Stimulated activated CD4-positive, alpha-beta T cell treated with anti-CD3 and anti-CD28 coated beads, Interleukin-1b, Interleukin-23, amount 100 ng/mL, for 1 hour (primary cell): ENCODE measurements at places on chromosomes 11 and 22.

DNA sequence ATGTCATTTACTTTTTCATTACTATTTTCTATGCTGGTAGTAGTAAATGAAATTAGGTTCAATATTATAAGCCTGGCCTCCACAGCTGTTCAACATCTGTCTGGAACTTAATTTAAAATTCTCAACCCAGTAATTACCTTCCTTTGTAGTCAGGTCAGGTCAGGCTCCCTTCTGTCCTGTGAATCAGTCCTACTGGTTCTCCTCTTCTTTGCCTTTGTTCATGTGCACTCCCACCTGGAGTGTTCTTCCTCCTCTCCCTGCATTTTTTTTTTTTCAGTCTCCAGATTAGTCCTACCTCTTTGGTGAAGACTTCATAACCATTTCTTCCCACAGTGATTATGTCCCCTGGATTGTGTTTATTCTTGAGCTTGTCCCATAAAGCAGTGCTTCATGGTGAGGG lies 67.9 kb downstream of the DKK3 start:
- DNase-seq, result no peak

- no peak for DNase-seq
These were observed 817 bp downstream of the ARL2 start for GRCh38 chr11:65014726-65015227.

DNA sequence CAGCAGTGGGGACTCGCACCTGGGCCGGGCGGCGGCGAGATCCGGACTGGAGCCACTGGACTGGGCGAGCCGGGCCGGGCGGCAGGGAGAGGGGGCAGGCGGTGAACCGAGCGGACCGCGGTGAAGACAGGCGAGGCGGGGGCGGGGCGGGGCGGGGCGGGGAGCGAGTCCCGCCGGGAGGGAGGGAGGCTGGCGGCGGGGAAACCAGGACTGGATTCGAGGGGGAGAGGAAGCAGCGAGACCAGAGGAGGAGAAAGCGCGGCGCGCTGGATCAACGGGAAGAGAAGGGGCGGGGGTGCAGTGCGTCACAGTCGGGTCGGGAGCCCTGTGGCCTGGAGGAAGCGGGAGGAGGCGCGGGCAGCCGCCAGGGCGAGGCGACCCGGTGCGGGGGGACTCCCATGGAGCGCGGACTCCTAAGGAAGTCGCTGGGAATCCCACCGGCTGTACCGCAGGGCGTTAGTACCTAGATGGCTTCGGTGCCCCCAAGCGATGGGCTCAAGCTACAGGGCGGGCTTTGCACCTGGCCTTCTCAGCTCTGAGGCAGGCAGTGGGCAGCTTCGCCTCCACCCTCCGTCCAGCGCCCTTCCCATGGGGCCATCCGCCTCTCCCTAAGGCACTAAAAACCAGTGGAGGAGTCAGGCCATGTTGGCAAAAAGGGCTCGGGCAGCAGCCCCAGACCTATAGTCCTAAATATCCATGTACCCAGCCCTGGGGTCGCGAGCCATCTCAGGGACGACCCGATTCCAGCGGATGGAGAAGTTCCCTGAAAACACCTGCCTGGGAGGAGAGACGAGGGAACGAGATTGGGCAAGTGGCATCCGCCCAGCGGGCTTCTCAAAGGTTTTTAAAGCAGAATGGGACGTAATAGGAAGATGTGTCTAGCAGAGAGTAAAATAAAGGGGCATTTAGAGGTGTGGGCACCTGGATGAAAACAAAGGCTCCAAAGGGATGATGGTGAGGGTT lies at the start of gene TMEM121B:
TMEM121B (minus strand) TSS at position 128 of the 963 bp plus-strand sequence. CDS start 233 bp downstream, outside the sequence.
- DNase-seq, result no peak

DNA sequence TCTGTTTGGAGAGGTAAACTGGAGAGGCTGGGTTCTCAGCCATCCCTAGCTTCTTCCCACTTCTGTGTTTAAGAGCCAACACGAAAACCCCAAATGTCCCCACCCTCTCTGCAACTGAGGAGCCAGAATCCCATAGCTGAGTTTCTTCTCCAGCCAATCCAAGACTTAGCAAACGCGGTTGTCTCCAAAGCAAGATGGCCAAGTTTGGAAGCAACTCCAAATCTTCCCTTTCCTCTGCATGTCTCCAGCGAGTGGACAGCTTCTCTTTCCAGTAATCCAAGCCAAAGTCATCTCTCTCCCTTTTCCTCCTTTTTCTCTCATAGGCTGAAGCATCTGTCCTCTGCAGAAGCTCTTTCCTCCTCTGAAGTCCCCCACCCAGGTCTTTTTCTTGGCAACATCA lies 539.2 kb downstream of the MIAT start:
- DNase-seq, result no peak

GRCh38 chr11:47983464-47984397 lies 3.4 kb downstream of the PTPRJ start:
- no peak for DNase-seq

- DNase-seq, result no peak
These were observed 1.0 kb downstream of the SUN2 start for GRCh38 chr22:38754751-38755154.

- DNase-seq, result no peak
These were observed 18.8 kb downstream of the SNX19 start for GRCh38 chr11:130897262-130898182.

DNA sequence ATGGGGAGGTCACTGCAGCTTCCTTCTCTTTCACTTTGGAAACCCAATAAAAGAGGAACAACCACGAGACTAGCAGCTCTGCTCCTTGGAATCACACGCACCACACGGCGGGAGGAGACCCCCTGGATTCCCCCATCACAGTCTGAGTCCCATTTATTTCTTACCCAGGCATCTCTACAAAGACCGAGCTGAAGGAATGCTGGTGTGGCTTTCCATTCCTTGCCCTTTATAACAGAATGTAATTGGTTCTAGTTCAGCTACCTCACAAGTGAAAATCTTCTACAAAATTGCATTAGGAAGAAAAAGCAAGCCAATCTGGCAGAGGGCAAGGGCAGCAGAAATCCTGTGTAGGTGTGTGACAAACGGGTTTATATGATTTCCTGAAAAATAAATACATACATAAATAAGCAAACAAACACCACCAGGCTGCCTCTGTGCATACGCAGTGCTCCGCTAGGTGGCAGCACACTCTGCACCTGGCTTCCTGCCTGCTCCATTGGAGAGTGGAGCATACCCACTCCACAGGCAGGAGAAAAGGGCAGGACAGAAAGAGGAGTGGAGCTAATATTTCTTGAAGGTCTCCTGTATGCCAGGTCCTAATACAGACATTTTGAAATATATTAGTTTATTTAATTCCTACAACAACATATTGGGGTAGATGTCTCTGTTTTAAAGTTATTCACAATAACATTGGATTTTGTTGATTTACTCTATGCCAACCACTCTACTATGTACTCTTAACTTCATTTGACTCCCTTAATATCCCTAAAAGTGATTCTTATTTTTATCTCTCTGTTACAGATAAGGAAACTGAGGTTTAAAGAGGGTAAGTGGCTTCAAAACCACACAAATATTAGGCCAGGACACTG lies 673.1 kb downstream of the KCNA4 start:
- DNase-seq, result no peak

GRCh38 chr22:17772958-17773605 lies 1.2 kb downstream of the BID start:
- no peak for DNase-seq

- DNase-seq, result no peak
These were observed 1.3 kb upstream of the SLC25A45 start for GRCh38 chr11:65383778-65384177.

GRCh38 chr22:17918840-17919239 lies 105.5 kb downstream of the MICAL3 start:
- no peak for DNase-seq

- no peak for DNase-seq
These were observed 109.2 kb upstream of the GAL start for GRCh38 chr11:68575025-68575665.

DNA sequence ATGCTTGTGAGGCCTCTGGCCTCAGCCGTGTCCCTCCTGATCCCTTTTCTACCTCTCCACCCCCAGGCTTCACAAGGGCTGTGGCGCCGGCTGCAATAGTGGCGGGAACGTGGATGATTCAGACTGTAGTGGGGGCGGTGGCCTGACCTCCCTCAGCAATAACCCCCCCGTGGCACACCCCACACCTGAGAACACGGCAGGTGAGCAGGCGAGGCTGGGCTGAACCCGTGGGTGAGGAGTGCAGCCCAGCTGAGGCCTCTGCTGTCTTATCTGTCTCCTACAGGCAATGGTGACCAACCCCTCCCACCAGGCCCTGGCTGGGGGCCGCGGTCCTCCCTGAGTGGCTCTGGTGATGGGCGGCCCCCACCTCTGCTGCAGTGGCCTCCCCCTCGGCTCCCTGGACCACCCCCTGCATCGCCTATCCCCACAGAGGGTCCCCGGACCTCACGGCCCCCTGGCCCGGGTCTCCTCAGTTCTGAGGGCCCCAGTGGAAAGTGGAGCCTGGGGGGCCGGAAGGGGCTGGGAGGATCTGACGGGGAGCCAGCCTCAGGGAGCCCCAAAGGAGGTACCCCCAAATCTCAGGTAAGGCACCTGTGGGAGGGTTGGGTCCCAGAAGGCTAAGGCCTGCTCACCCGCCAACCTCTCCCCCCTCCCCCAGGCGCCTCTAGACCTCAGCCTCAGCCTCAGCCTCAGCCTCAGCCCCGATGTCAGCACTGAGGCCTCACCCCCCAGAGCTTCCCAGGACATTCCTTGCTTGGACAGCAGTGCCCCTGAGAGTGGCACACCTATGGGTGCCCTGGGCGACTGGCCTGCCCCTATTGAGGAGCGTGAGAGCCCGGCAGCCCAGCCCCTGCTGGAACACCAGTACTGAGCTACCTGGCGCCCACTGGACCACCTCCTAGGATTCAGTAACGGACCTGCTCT lies 1.5 kb upstream of the SIPA1 start:
- no peak for DNase-seq

DNA sequence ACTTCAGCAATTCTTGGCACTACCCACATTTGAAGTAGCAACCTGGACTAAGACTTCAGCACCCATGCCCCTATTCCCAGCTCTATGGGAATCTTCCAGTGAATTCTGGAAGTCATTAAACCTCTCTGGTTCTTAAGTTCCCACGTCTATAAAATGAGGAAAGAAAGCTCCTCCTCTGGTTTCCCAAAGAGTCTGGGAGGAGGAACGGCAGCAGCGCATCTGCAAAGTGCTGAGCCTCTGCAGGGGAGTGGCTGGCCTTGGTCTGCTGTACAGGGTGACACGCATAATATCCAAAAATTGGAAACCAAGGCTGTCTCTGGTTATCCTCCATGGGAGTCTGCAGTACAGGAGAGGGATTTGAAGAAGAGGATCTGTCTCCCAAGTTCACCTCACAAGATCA lies 73.6 kb upstream of the TP53I11 start:
- no peak for DNase-seq

DNA sequence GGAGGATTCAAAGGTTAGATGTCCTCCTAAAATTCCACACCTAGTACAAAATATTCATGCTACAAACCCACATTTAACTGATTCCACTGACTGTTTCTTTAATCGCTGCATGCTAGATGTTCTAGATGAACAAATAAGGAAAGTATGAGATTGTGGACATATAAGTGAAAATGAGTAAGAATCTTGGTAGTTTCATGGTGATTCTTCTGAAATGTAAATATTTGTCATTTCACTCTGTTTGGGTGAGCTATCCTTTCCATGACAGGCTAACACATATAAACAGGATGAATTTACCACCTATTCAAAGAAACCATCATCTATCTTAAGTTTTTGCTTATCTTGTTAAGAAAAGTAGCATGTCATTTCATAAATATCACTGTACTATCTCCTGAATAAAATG lies 14.8 kb downstream of the OR5B3 start:
- no peak for DNase-seq

DNA sequence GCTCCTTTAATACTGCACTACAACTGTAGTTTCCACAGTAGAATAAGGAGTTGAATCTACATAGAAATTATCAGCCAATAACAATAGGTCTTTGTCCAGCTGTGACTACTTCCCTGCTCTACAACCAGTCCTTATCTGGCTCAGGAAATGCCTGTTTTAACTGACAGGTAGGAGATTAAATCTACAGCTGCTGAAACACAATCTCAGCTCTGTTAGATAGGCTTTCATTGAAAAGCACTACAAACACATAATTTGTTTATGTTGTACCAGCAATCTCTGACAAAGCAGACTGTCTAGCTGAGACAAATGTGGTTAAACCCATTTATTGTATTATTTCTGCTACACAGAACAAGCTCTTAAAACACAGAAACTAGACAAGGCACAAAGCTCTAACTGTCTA lies 230.0 kb downstream of the SOX6 start:
- DNase-seq, result no peak

- no peak for DNase-seq
These were observed 25.5 kb downstream of the NPAT start for GRCh38 chr11:108196901-108197300.

GRCh38 chr11:105073456-105074165 lies 28.5 kb upstream of the CARD16 start:
- no peak for DNase-seq

GRCh38 chr22:38177926-38178604 lies 3.6 kb downstream of the PLA2G6 start:
- no peak for DNase-seq

- DNase-seq, result no peak
These were observed 108.1 kb downstream of the CCDC34 start for GRCh38 chr11:27254744-27255446.

DNA sequence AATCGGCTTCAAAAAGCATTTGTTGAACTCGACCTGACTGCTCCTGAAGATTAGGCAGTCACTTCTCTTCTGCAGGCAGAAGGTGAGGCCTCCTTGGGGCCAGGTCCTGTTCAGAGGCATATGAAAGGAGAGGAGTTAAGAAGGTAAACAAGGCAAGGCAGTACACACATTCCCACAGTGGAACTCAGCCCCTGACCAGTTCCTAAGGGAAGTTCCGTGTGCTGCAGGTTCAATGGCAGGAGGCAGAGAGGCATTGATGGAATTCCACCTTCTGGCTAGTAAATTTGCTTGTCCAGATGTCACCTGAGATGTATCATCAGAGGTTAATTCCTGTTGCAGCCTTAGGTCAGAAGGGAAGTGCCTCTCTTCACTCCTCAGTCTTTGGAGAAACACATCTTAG lies 337.0 kb upstream of the MTNR1B start:
- no peak for DNase-seq

DNA sequence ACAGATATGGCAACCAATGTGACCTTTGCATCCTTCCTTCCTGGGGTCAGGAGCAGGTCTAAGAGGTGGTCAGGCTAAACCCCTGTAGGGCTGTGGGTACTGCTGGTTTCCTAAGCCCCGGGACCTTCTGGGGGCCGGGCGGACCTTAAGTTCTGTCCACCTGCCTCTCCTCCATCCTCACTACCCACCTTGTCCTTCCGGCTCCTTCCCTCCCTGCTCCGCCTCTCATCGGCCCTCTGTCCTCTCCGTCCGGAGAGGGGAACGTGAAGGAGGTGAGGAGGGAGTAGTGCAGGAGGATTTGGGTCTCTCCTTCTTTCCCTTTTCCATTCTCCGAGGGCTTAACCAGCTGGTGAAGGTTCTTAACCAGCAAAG lies 28.3 kb upstream of the PARVB start:
- no peak for DNase-seq

- DNase-seq, result no peak
These were observed 20.0 kb upstream of the TUB start for GRCh38 chr11:8060801-8061554.

- DNase-seq, result no peak
These were observed 11.3 kb downstream of the P2RY6 start for GRCh38 chr11:73283276-73284000.

DNA sequence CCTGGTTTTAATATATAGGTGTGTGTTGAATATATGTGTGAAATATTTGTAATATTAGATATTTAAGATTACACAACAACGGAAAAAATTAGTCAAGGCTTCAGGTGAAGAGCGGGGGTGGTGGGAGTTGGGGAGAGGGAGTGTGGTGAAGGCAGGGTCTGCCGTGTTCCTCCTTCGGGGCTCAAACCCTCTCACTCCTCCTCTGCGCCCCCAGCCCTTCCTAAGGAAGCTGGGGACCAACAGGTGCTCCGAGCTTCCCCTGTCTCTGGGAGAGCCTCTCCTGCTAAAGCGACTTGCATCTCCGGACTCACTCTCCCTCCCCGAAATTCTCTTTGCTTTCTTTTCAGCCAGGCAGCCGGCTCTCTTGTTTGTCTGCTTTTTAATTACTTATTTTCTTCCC lies 960 bp upstream of the CADM1 start:
- no peak for DNase-seq
